T-helper 9 cell (primary cell): ENCODE measurements at places on chromosomes 5 and 9.

DNA sequence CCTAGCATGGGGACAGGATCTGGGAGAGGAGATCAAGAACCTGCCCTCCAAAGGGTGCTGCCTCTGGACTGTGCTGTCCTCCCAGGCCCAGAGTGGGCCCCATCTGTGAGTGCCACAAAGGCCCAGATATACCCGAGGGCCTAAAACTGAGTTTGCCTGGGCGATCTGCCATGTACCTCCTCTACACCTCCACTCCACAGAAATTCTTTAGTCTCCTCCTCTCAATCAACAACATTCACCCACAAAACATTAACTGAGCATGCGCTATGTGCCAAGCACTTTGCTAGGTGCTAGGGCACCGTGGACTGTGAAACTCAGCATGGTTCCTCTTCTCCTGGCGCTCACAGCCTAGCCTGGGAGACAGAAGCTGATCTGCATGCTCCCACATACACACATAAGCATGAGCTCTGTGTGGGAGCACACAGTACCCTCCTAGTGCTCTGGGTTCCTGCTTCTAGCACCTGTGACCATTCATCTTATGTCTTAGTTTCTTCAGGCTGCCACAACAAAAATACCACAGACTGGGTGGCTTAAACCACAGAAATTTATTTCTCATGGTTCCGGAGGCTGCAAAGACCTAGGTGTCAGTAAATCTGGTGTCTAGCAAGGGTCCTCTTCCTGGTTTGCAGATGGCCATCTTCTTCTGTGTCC lies 82.0 kb upstream of the FSTL4 start:
- no peak for DNase-seq

GRCh38 chr5:539469-540070 lies 15.3 kb upstream of the SLC9A3 start:
- DNase-seq: no peak

- DNase-seq: no peak
These were observed 141.5 kb upstream of the NR4A3 start for GRCh38 chr9:99680191-99680590.

DNA sequence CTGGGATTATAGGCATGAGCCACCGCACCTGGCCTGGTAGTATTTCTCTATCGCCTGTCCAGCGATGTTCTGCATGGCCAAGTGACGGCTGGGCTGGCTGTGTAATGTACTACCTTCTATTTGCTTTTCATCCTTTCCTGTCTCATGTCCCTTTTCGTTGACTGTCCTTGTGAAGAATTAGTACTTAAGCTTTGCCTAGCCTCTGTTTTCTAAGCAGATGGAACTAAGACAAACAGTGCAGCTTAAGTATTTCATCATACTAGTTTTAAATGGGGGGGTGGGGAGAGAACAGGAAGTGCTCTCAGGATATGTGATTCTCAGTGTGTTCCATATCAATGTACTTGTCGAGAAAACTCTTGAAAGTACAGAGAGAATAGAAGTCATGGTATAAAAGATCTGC lies 31.7 kb upstream of the CCL21 start:
- no peak for DNase-seq

GRCh38 chr5:1844708-1845436 lies 37.9 kb downstream of the IRX4 start:
- no peak for DNase-seq

DNA sequence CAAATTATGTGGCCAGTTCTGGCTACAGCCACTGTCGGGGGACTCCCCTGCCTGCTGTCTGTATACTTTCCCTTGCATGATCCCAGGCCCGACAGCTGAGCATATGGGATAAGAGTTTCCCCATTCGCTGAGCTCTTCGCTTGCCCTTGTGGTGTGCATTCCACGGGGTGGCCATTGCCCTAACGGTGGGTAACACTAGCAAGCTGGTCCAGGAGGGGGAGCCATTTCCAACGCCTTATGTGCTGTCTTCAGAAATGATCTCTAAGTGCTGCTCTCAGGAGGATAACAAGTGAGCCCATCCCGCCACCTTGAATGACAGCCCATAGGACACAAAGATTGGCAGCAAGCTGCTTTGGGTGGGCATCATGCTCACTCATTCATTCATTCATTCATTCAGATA lies 190.9 kb downstream of the FSTL4 start:
- DNase-seq: no peak

DNA sequence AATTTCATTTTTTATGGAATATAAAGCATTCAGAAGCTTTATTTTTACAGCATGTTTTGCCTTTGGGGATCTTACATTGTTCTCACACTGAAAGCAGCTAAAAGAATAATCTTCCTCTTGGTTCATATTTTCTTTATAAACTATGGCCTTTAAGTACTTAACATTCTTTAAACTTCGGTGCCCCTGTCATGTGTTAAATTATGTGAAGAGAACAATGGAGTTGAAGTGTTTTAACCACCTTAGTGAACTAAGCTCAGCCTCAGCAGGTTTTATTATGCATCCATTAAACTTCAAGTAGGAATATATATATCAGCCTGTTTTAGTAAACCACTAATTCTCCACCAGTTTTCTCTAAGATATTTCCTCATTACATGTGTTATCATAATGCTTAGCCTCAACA lies 371.4 kb upstream of the CDH18 start:
- no peak for DNase-seq

- no peak for DNase-seq
These were observed 877 bp downstream of the SH3GLB2 start for GRCh38 chr9:129027224-129027684.

- DNase-seq: no peak
These were observed 372.0 kb upstream of the KIF2A start for GRCh38 chr5:61933787-61934626.

- DNase-seq: no peak
These were observed 65.7 kb upstream of the PHYKPL start for GRCh38 chr5:178298283-178298807.
